Astrocyte of the spinal cord (primary cell): ENCODE measurements at places on chromosomes 4 and X.

DNA sequence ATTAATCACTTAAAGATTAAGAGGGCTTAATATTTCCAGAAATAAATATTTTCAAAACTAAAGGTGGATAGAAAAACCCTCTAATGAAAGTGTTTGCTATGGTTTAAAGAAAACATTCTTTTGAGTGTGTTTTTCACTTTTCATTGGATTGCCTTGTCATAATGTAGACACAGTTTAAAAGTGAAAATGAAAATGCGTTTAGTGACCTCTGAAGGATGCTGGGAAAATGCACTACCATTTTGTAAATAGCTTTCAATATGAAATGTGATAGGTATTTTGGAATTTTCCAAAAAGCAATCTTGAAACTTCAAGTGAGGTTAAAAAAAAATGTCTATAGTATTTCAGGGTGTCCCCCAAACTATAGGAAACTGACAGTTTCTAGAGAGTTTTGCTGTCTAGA lies 642.2 kb downstream of the C4orf33 start:
- DNase-seq: no peak

DNA sequence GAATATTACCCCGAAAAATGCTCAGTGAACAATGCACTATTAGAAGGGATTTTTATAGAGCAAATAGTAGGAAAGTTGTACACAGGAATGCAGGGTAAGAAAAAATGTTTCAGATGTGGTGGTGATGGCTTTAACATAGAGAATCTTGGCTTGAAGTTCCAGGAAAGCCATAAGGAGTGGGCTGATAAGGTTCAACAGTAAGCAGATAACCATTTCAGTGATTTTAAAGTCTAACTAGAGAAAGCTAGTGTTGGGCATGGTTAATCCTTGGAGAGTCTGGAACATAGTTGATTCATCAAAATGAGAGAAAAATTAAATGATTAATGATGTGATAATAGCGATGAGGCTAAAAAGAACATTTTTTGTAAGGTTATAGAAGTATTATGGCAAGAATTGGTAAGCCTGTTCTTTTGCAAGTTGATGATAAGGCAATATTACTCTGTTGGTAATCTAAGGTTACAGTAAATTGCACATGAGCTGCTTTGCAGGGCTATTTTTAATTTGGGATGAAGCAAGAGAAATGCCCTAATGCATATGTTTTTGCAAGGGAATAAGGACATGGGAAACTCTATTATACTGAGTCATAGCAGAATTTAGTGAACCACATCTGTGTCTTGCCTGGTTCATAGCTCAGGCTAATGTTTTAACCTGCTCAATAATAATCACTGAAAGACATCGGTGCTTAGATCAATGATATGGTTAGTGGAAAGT lies 44.3 kb downstream of the GALNTL6 start:
- DNase-seq: peak; percentile 25

- no peak for DNase-seq
Observed at GRCh38 chrX:70423936-70424675, 992 bp downstream of the GDPD2 start.

DNA sequence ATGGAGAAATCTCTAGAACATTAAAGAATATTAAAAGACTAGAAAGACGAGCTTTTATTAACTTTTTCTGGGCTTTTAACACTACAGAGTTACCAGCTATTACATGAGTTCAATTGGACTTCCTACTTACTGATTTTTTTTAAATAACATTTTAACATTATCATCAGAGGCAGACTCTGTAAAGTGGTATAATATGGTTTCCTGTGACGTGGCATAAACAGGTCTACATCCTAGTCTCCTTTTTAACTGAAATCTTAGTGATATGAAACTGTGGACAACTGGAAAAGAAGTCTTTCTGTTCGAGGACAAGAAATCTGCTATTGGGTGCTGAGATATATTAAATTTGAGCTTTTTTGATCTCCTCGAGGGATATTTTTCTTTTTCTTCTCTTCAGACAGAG lies 48.7 kb upstream of the ABCG2 start:
- DNase-seq: no peak

DNA sequence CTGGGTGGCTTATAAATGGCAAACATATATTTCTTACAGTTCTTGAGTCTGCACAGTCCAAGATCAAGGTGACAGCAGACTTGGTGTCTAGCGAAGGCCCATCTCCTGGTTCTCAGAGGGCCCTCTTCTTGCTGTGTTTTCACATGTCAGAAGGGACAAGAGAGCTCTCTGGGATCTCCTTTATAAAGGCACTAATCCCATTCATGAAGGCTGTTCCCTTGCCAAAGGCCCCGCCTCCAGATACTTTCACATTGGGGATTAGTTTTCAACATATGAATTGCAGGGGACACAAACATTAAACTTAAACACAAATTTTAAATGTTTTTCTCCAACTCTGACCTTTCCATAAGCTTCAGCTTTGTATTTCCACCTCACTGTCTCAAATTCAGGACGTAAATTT lies 1135.0 kb upstream of the TENM3 start:
- no peak for DNase-seq

DNA sequence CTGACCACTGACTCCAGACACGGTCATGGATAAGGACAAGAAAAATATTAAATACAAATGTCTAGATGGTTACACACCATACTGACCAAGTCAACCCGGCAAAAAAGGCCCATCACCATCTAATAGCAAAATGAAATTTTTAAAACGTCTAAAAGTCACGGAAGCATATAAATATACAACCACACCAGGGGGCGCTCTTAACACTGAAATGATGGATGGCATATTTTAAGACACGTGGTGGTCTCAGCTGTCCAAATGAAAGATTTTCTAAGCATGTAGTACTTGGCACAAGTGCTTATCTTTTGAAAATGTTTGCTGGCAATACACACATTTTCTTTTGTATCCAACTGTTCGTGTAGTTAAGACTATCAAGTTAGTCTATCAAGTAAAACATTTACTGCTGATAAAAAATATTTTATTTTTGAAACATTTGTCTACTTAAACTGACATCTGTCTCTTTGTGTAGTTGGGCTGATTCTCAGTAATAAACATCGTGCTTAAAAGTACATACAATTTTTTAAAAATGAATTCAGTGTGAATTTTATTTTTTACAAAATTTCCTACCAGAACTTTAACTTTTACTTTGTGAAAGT lies 64.6 kb downstream of the COX7B2 start:
- peak; percentile 68 for DNase-seq

- DNase-seq: peak; percentile 10
Observed at GRCh38 chr4:99610605-99611175, 36.1 kb downstream of the MTTP start.

- DNase-seq: no peak
Observed at GRCh38 chr4:186563761-186564160, 8.4 kb upstream of the MTNR1A start.

- peak; percentile 38 for DNase-seq
Observed at GRCh38 chr4:159483782-159484741, 381.2 kb downstream of the RAPGEF2 start.

DNA sequence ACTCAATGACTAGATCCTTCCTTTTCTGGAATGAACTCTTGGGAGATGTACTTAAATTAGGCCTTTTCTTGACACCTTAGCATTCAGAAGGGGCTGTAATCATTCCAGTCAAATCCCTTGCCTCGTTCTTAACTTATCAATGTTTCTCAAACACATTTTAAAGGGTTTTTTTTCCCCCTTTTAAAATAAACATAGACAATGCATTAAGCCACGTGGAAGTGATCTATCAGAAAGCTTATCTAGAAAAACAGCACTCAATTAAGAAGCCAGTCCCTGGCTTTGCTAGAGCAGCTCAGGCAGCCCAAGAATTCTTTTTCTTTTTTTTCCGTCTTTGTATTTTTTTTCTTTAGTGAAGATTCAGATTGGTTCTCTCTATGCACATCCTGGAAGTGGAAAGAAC lies 118.2 kb downstream of the PCDH7 start:
- no peak for DNase-seq

- no peak for DNase-seq
Observed at GRCh38 chr4:61773655-61774245, 573.6 kb downstream of the ADGRL3 start.
